Mucosa of descending colon (tissue), 3 donors: ENCODE measurements at places on chromosomes 6 and 20. TPM values are rescaled to one million over a fixed set of nuclear protein-coding genes. Genes with fewer than 3 reads are reported as not detected.
A peak's percentile ranks its signal among the peaks of the same experiment; 100 is the strongest.

GFRA4 gene
- total RNA-seq = not detected

NOX3 gene
- total RNA-seq = not detected

BTNL2 gene
- not detected for total RNA-seq

MARCKS gene
- 131 TPM for total RNA-seq

CCN5 gene
- total RNA-seq = 4.2 TPM

ID1 gene
- 414 TPM for total RNA-seq

LHFPL5 gene
- 0.19 TPM for total RNA-seq

DNA sequence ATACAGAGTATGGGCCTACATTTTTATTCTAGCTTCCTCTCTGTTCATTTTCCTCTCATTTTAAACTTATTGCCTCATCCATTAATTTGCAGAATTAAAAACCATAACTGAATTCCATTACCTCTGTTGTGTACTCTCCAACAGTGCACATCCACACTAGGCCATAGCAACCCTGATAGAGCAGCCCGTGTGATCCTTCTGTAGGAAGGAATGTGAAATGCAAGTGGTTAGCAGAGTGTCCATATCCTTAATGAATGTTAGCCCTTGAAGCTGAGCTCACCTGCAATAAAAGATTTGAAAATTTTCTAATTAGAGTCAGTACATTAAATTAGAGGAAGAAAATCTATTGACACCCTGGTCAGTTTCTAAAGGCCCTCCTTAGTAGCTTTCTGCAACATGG, 6.5 kb upstream of the GRIK2 start:
- no peak for DNase-seq

DNA sequence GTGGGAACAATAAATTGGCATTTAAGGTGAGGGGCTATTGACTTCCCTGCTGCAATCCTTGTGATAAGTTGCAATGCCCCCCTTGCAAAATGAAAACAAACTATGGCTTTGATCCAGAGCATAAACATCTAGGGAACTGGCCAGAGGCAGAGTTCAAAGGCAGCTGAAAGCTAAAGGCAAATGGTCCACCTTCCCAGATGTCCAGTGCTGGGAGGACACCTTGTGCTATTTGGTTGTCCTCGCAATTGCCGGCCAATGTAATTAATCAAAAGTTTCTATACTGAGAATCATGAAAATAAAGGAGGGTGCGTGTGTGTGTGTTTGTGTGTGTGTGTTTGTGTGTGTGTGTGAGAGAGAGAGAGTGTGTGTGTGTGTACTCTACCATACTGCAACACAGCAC, 337.4 kb downstream of the CBLN4 start:
- DNase-seq = no peak

GRCh38 chr6:48087448-48087847, 23.5 kb downstream of the PTCHD4 start:
- DNase-seq = no peak

- no peak for DNase-seq
Observed at GRCh38 chr6:136582711-136583471, 32.7 kb upstream of the MAP7 start.

- no peak for DNase-seq
Observed at GRCh38 chr20:34553366-34553867, 5.1 kb upstream of the MAP1LC3A start.

GRCh38 chr6:163745536-163746400, 331.2 kb downstream of the QKI start:
- no peak for DNase-seq

- DNase-seq = no peak
Observed at GRCh38 chr6:148578489-148578814, 168.4 kb upstream of the UST start.

- no peak for DNase-seq
Observed at GRCh38 chr20:38302786-38303185, 1.2 kb upstream of the BPI start.

- no peak for DNase-seq
Observed at GRCh38 chr6:11423667-11424066, 113.9 kb upstream of the TMEM170B start.

DNA sequence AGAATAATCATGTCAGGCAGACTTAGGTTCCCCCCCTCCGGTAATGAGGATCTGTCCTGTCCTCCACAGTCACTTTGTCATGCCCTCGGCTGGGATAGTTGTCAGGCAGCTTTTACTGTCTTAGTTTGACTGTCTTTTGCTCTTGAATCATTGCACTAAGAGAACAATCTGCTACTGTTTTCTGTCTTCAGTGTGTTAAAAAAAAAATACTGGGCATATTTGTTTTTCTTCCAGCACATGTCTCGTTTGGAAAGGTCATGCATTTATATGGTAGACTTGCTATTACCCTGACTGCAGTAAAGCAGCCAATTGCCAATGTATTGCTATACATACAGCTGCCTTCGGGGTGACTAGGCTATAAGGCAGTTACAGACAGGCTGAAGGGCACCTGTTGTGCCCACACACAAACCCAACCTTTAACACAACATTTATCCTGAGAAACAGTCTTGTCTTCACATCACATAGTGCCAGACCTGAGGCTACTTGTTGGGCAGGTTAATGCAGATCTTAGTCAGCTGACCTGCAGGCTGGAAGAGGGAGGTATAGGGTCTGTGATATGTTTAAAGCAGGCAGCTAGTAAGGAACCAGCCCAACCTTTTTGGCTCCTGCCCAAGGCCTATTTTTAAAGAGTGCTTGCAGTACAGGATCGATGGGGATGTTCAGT, 26.7 kb downstream of the ARFGEF3 start:
- DNase-seq = peak; percentile 50

GRCh38 chr20:24034820-24035219, 46.2 kb upstream of the GGTLC1 start:
- no peak for DNase-seq

DNA sequence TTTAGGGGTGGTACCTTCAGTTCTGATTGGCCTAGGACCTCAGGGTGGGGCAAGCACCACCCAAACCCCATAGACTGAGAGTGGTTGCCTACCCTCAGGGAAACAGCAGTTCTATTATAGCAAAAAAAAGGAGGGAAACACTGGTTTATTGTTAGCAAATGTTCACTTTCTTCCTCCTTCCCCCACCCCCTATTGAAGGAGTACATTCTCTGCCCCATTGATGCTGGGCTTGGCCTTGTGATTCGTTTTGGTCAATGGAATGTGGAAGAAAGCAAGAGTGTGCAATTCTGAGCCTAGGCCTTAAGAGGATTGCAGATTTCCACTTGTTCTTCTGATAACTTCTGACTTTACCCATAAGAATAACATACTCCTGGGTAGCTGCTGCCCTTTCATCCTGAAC, 255.8 kb downstream of the NFATC2 start:
- DNase-seq = no peak

DNA sequence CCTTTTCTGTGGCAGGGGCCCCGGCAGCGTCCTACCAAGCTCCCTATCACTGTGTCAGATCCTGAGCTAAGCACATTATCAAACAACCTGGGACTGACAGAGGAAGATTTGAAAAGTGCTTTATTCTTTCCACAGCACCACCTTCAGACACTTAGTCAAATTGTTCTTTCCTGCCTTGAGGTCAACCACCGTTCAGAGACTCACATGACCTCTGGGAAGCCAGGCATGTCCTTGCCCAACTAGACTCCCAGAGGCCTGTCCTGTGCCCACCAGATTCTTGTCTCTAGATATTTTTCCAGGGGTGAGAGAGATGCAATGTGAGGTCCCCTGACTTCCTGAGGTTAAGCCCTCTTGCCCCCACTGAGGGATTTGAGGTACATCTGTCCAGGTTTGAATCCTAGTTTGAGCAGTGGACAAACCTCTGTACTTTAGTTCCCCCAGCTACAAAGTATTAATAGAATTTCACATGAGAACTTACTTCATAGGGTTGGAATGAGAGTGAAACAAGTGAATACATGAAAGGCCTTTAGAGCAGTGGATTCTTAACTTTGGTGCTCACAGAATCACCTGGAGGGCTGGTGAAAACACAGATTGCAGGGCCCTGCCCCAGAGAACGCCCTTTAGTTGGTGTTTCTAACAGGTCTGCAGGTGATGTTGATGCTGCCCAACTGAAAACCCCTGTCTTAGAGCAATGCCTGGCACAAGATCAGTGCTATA, 179.8 kb downstream of the CLIC5 start:
- no peak for DNase-seq

DNA sequence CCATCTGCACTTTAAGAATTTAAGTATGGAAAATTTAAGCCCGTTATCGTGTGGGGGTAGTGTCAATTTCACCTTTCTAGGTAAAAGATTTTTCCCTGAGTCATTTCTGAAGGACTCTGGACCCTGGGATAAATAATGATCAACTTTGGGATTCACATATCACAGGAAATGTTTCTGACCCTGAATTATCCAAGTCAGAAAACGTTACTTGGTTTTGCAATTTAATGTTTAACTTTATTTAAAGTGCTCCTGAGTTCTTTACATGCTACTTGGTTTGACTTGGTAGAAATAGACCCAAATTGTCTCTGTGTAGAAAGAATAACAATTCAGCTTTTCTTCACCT, 1.5 kb upstream of the SLC17A3 start:
- no peak for DNase-seq

- no peak for DNase-seq
Observed at GRCh38 chr6:15355683-15356099, 109.8 kb downstream of the JARID2 start.
